ENCODE measurements at places on chromosomes 13 and 19.

DNA sequence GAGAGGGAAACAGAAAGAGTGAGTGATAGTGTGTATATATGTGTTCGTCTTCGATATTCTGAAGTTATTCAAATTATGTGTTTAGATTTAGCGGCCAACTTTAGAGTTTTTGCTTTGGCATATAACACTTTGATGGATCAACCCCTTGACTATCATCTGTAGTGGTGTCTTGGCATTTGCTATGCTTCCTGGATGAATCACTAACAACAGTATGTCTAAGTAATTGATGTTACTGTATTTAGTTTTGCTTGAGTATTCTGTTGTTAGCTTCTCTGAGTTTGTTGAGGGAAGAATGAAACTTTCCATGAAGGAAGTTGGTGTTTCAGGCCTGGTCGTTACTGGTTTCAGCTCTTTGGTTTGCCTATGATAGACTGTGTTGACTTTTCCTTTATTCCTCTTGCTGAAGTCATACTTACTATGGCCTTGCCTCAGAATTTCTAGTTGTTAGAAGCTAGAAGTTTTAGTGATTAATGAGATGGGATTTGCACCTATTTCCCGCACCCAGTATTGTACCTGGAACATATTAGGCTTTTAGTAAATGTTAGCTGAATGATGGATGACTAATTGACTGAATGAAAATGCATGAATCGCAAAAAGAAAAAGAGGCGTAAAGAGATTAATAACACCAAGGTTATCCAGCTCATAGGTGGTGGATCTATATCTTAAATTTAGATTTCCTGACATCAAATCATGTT, 20.7 kb downstream of the NDFIP2 start:
- DNase-seq, result no peak

DNA sequence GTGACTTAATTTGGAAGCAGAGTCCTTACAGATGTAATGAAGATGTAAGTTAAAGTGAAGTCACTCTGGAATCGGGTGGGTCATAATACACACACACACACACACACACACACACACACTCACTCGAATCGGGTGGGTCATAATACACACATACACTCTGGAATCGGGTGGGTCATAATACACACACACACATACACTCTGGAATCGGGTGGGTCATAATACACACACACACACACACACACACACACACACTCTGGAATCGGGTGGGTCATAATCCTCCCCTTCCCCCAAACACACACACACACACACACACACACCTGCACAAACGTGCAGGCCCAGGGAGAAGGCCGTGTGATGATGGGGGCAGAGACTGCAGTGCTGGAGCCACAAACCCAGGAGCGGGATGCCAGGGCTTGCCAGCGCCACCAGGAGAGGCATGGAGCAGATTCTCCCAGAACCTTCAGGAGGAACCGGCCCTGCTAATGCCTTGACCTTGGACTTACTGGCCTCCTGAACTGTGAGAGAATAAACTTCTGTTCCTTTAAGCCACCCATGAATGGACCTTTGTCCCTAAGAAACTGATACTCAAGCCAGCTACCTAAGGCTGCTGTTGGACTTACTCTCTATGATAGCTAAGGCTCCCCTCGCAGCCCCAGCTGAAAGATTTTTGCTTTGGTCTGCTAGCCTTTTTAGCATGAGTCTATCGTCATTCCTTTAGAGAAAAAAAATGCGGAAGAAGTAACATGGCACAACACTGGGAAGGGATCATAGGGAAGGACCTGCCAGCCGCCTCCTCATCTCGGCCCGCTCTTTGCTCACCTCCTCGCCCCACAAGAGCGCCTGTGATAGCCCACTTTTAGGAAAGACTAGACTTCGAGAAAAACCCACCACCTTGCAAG, 136.2 kb upstream of the RNF113B start:
- DNase-seq, result no peak

GRCh38 chr19:48681127-48681470, 8.3 kb upstream of the NTN5 start:
- peak; percentile 25 for DNase-seq

DNA sequence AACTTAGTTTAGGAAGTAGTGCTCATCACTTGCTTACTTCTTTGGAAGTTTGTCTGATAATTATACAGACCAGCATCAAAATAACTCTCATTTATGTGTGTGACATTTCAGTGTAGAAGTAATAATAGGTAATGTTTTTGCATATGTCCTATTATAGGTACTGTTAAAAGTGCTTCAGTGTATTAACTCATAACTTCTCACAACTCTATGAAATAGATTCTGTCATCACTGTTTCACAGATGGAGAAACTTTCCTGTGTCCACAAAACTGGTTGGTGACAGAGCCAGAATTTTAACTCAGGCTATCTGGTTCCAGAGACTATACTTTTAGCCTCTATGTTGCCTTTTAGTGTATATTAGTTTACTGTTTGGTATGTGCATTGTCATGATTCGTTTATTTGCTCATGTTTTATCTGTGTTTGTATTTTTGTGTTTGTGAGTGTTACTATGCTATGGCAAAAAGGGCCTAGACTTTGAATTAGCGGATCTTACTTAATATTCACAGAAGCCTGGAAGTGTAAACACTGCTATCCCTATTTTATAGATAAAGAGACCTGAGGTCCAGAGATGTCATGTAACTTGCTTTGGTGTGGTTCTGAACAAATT, 12.7 kb downstream of the LPAR6 start:
- DNase-seq, result no peak

DNA sequence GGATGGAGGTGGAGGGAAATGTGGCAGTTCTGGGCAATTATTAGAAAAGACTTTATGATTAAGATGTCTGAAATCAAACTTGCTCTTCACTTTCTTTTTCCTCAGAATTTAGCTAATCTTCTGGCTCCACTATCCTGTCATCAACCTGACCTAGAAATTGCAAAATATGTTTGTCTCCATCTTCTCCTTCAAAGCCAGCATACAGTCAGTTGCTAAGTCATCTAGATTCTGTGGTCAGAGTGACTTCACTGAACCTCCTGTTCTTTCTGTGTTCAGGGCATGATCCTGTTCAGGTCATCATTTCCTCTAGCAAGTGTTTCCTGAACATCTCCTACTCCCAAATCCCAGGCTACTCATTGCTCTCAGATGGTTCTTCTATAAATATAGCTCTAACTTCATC, 10.8 kb upstream of the CCNA1 start:
- DNase-seq, result peak; percentile 47

GRCh38 chr13:95420501-95420900, 119.2 kb upstream of the ABCC4 start:
- DNase-seq, result no peak

DNA sequence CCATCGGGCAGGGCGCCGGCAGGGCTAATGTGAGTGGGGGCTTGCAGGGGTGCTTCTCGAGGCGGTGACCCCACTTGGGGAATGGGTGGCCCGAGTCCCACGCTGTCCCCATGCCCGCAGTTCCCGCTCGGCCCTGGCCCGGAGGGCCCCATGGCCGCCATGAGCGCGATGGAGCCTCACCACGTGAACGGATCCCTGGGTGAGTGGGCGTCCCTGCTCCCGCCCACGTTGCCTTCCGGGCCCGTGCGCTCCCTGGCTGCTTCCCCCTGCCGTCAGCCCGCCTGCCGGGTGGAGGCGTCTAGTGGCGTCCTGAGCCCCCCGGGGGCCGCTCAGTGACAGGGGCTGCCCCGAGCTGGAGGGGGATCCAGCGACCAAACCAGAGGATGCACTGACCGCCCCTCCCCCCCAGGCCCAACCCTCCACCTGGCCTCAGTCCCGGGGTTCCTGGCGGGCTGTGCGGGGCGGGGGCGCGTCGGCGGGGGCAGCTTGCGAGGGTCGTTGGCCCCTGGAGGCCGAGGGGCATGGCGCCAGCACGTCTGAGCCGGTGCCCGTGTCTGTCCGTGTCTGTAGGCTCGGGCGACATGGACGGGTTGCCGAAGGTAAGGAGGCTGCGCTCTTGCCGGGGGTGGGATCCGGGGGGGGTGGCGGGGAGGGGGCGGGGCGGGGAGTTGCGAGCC, 4.8 kb downstream of the ISYNA1 start:
- no peak for DNase-seq

DNA sequence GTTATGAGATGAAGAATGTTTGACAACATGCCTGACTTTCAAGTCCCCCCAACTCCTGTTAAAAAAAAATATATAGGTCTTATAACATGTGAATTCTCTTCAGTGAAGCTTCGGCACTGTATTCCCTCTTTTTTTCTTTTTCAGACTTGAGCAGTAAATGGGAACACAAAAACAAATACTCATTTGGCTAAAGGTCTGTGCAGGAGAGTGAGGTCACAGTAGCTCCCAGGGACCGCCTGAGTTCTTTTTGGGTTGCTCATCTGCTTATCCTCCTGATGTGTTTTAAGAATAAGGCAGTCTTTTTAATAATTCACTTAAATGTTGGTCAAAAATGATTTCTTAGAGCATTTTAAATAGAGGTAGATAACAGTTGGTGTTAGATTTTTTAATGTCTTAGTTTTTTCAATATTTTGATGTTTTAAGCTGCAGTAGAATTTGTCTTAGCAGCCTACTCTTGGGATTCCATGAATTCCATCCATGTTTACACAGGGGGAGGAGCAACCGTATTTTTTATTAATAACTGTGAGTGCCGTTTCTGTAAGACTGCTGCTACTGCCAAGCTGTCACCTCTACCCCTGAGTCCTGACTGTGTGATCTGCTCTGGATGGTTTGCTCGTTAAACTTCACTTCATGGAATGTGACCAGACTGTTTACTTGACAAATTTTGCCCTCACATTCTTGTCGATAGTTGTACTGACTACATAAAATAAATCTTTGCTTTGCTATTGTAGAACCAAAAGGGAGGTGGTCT, 14.9 kb downstream of the HNRNPM start:
- peak; percentile 47 for DNase-seq

DNA sequence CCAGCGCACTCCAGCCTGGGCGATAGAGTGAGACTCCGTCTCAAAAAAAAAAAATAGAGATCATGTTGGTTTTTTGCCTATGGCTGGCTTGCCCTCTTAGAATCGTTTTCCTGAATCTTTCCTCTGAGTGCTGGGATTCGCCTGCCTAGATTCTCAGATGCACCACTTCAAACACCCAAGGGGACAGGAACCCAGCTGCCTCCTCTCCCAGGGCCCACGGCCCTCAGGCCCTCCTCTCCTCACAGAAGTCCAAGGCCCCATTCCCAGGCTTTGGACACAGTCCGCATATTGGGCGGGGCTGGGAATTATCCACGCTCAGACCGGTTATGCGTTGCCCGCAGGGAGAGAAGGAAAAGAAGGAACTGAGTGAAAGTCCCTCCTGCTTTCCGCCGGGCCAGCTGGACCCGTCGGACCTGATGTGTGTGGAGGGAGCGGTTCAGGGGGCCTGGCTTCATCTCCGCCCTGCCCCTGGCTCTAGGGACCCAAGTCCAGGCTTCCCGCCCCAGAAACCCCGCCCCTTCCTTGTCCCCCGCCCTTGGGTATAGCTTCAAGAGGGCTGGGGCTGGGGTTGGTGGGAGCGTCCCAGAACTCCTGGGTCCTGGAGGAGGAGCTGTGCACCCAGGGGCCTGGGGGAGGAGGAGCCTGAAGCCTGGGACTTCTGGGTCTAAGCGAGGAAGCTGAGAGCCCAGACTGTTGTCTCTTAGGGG, 5.8 kb downstream of the PPFIA3 start:
- no peak for DNase-seq

- no peak for DNase-seq
Measured at GRCh38 chr13:22076658-22077057, 405.8 kb downstream of the FGF9 start.

GRCh38 chr13:87975035-87975434, 303.9 kb downstream of the SLITRK5 start:
- DNase-seq, result no peak

DNA sequence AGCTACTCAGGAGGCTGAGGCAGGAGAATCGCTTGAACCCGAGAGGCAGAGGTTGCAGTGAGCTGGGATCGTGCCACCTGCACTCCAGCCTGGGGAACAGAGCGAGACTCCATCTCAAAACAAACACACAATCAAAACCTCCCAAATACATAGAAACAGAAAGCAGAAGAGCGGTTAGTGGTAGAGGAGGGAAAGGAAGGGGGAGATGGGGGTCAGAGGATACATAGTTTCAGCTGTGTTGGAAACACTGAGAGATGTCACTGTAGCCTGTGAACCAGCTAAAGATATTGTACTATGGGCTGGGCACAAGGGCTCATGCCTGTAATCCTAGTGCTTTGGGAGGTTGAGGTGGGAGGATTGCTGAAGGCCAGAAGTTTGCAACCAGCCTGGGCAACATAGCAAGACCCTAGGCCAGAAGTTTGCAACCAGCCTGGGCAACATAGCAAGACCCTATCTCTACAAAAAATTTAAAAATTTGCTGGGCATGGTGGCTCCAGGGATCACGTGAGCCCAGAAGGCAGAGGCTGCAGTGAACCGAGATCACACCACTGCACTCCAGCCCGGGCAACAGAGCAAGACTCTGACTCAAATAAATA, 49.9 kb downstream of the GNG7 start:
- no peak for DNase-seq

DNA sequence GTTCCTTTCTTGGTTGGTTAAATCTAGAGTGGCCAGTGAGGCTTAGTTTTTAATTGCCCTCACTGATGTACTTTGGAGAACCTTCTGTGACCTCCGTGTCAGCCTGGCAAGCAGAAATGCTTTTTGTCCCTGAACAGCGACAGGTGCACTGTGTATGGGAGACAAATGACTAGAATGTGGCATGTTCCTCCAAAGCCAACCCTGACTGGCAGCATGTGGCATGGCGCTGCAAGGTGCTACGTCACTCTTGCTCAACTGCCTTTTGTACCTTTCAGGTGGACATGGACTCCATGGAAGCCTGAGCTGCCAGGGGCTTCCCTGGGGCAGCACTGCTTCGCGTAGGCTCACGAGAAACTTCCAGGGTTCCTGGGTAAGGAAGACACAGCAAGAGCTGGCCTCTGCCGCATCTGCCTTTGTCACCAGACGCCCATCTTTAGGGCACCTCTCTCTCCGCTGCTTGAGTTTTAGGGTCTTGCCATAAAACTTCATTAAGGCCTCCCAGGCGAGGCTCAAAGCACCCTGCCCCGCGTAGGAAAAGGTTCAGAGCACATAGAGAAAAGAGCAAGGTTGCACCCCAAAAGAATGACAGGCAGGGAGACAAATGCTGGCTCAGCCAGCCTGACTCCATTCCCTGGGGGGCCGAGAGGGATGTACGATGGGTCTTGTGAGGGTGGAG, 167.1 kb upstream of the SOX1 start:
- no peak for DNase-seq

DNA sequence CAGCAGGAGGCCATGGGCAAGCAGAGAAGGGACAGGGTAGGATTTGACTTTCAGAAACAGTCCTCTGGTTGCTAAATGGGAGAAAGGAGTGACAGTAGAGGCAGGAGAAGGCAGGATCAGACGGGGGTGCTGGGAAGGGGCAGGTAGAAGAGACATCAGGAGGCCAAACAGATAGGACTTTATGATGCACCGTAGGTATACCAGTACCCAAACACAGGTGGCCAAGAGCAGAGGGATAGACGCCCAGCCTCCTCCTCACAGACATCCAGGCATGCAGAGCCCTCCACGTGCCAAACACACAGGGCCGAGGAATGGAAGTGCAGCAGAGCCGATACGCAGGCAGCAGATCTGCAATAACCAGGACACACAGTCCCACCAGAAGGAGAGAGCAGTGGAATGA, 1.3 kb upstream of the AXL start:
- DNase-seq, result no peak
